Stimulated activated CD8-positive, alpha-beta memory T cell treated with anti-CD3 and anti-CD28 coated beads, Interleukin-7, amount 100 ng/mL, for 1 hour (primary cell): ENCODE measurements at places on chromosomes 6 and 20.

DNA sequence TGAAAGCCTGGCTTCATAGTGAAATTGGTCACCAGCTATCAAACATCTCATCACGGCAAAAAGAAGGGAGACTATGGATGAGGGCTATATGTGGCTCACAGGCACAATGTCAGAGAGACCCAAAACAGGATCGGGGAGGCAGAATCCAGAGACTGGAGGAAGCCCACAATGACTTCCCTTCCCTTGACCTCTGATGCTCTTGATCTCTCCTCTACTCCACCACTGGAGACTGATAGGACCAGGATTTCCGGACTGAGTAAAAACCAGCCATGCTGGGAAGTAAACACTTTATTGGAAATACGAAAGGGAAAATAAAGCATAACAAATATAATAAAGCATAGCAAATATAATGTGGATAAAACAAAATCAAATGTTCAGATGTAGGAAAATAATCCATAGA is 597.3 kb downstream of the UTRN start:
- DNase-seq = no peak

DNA sequence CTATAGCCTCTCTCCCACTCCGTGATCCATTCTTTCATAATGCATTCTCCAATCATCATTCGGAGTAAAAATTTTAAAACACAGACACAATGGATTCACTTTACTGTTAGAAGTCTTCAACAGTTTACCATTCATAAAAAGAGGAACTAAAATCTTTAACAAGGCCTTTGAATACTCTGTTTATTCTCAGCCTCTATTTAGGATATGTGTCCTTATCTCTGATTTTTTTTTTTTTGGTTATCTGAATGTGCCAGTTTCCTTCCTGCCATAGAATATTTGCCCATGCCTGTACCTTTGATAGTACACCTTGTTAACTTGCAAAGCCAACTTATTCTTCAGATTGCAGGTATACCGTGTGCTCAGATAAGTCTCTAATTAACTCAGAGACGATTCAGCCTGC is 11.1 kb downstream of the CRISP1 start:
- DNase-seq = no peak

GRCh38 chr6:169669889-169670288 is 31.9 kb downstream of the WDR27 start:
- no peak for DNase-seq

- no peak for DNase-seq
Observed at GRCh38 chr6:21918041-21918440, 324.5 kb downstream of the SOX4 start.

DNA sequence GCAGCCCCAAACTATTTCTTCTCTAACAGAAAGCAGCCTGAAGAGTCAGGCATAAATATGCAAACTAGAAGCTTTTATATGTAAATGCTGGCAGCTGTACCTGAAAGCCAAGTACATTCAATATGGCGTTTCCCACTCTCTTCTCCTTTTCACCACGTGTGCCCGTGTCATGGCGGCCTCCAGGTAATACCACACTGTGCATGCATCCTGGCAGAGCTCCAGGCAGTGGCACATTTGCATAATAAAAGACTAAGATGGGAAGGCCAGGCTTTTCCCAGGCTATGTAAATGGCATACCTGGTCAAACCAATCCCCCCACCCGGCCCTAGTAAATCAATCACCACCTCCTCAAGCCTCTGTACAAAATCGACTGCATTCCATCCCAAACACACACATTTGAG is 120.6 kb downstream of the MMUT start:
- DNase-seq = no peak

DNA sequence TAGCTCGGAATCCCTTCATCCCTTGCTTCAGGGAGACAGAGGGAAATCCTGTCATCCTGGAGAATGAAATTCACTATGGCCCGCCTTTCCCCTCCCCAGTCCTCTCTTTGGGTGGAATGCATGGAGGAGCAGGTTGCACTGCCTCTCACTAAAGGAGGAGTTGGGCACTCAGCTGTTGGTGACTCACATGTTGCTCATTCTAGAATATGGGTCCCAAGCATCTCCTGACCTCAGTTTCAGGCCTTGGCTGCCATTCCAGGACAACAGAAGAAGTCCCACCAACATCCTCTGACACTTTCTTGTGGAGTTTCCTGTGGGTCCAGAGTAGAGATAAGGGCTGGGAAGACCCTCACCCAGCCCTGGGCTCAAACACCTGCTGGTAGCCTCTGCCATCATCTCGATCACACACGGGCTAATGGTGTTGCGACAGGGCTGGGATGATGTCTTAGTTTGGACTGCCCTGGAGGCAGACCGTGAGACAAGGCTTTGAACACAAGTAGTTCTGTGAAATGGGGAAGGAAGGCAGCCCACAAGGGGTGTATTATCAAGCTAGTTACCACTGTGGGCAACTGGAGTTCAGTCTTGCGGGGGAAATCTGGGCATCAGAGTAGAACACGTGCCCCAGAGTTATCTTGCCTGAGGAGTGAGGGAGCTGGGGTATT is 52.4 kb upstream of the RNF24 start:
- no peak for DNase-seq

DNA sequence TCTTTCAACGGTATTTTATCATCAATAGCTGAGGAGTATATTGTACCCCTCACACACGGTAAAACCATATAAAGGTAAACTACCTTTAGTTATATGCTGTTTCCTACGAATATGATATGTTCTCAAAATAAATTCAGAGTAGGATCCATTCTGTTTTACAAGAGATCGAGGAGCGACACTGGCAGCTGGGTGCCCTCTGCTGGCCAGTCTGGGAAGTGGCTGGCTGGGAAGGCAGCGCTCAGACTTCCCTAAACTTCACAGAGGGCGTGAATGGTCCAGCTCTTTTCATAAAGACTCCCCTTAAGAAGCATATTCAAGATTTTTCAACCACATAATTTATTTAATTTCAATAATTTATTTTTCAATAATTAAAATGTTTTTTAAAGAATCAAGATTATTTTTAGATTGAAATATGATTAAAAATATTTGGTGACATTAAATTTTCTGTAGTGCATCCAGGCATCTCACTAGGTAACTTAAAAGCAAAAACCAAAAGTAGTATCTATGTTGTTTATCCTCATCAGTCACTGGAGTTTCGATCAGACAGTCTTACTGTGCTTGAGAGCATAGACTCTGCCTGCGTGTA is 187.5 kb upstream of the PDE10A start:
- DNase-seq = peak; percentile 32

GRCh38 chr6:142015011-142015410 is 117.7 kb upstream of the GJE1 start:
- no peak for DNase-seq

- DNase-seq = no peak
Observed at GRCh38 chr20:33209789-33210188, 7.4 kb upstream of the BPIFA3 start.

- DNase-seq = no peak
Observed at GRCh38 chr20:59718751-59719150, 114.4 kb downstream of the PHACTR3 start.

- no peak for DNase-seq
Observed at GRCh38 chr6:113960795-113961194, 10.2 kb downstream of the HDAC2 start.

- no peak for DNase-seq
Observed at GRCh38 chr6:29524444-29525310, 34.9 kb downstream of the UBD start.

DNA sequence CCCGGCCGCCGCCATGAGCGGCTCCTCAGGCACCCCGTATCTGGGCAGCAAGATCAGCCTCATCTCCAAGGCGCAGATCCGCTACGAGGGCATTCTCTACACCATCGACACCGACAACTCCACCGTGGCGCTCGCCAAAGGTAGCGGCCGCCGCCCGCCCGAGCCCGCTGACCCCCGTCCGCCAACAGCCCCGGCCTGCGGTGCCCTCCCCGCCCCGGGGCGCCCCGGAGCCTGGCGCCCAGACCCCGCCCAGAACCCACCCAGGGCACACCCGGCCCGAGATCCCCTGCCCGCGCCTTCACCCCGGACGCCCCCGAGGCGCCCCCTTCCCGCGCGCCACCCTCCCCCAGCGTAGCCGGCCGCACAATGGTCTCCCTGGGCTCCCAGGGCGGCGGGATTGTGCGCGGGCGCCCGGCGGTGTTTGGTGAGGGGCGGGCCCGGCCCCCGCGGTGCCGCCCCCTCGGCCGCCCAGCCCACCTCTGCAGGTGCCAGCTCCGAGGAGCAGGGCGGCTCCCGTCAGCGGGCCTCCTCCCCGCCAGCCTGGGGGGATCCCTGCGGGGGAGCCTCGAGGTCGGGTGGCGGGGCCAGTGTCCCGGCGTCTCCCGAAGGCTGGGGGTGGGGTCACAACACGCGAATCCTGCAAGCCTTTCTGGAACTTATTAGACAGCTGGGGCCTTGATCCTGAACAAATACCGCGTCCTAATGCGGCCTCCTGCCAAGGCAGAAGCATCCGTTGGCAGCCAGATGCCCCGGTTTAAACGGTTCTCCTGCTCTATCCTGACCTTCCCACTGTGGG is 577 bp downstream of the LSM14B start:
- no peak for DNase-seq

DNA sequence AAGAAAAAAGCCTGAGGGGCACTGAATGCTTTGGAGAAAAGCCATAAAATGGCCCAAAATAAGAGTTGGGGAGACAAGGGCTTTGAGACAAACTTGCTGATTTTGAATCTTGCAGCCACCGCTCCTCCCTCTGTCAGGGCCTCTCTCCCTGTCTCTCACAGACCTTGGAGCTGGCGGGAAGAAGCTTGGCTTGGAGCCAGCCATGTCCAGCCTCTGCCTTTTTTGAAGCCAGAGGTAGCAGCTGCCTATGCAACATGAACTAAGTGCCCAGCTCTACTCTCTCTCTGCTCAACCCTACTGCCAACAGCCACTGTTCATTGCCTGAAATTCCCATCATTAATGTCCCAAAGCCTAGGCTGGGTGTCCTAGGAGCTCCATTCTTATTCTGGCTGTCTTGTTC is 63.7 kb upstream of the CTNNBL1 start:
- no peak for DNase-seq

DNA sequence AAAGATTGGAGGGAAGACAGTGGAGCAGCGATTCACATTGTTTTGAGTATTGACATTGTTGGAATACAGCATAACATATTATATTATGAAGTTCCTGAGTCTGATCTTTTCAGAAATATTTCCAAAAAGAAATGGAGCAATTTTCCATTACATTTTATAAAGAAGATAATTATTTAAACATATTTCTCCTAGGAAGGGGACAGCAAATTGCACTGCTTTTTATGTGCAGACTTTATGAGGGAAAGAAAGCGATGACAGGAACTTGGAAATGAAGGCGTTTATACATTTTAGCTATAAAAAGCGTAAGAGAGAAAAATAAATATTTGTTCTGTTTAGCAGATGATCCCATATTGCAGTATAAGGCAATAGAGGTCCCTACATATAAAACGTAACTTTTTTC is 117.0 kb upstream of the EDN1 start:
- no peak for DNase-seq

GRCh38 chr6:111666847-111667246 is 61.2 kb upstream of the TRAF3IP2 start:
- no peak for DNase-seq

DNA sequence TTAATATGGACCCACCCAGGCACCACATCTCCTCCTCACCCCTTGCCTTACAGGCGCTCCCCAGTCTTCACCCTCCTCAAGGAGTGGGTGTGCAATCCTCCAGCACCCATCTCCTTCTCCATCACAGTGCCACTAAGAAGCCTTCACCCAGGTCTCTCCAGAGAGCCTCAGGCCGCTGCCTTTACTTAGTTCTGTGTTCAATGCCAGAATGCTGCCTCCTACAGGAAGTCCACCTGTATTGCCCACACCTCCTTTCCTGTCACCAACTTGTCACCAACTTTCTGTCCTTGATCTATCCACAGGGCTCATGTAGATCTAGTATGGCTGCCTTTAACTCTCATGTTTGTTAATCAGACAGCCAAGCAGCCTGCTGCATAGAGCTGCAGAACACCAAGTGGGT is 586 bp upstream of the LST1 start:
- no peak for DNase-seq

DNA sequence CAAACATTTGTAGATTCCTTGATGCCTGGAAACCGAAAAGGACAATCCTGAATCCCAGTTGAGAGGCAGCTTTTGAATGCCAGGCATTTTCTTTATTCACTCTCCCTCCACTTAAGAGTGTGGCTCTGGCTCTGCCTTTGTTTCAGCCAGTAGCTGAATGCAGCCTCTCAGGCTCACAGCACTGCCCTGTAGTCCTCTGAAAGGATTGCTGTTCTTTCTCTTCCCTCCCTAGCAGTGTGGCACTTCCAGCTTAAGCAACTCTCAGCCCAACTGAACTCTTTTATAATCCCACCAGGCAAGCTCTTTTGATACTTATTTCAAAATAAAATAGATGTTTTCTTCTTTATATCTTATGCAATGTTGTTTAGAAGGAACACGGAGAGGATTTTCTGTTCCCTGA is 415.6 kb downstream of the GJA1 start:
- no peak for DNase-seq

DNA sequence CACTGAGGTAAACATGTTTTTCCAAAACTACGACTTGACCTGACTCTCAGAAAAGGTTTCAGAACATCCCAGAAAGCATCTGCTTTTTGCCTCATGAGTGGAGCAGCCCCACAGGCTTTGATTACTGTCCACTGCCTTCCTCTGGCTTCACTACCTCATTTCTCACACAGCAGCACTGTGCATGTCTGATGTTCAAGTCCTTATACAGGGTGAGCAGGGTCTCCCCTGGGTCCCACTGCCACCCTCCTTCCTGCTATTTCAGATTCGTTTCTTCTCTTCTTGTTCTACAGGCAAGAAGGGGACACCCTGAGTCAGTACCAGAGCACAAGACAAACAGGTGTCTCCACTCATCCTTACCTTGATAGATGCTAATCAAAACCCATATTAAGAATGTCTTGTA is 64.7 kb upstream of the NFATC2 start:
- DNase-seq = no peak

- no peak for DNase-seq
Observed at GRCh38 chr6:147752689-147753403, 244.4 kb downstream of the SAMD5 start.

DNA sequence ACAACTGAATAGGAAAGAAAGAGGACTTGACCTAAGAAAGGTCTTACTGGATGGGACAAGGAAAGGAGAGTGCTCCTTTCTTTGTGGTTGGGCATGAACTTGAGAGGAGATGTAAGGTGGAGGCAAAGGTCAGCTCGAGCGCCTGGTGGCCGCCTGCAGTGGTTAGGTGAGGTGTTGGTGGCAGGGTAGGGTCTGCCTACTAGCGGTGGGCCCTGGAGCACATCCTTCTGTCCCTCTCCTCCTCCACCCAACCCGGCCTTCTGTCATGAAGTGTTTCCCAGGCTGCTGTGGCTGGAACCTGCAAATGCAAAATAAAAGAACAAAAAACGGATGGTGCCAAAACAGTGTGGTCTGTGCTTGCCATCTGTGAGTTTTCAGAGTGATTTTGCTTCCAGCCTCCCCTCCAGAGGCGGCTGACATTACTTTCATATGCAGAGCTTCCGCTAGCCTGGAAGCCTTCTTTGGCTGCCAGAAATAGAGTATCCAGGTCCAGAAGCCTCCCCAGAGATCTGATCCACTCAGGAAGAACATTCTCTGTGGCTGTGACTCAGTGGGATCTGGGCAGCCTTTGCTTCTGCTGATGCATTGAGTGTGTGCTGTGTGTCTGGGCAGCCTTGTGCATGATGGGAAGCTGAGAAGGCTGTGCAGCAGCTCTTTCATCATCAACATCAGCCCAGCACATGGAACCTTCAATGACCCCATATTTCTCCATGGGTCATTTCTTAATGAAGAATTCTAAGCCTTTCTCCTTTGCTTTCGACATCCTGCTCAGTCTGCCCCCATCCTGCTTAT is 79.8 kb upstream of the FAM184A start:
- DNase-seq = no peak
